NCI-H1436 (cell line): ENCODE measurements at places on chromosomes 1 and 21.

DNA sequence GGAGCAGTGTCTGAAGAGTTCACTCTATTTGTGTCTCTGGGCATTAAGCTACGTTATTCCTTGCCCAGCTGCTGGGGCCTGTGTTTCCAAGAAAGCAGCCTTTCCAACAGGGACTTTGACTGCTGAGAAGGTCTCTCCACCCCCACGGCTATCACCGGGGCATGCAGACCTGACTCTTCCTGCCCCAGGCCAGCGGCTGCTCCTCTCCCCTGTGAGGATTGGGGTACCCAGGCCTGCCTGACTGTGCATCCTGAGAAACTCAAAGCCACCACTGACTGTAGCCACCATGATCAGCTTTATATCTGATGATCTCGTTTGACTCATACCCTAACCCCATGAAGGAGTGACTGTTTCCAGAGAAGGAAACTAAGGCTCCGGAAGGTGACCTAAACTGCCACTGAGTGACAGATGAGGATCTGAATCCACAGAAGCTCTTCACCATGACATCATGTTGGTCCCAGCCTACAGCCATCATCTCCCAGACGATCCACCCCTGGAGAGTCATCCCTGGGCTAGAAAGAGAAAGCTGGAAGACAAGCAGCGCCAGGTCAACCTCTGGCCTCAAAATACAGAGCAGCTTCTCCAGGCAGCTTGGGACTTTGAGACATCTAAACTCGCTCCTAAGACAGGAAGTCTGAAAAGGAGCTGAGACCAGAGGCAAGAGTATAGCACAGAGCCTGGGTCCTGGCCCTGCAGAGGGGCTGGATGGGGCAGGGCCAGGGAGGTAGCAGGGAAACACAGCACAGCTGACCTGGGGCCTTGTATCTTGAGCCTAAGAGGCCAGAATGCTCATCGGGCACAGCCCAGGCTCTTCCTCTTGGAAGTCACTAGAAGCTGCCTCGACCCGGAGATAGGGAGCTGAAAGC lies 244.0 kb upstream of the VAMP3 start:
- DNase-seq: no peak

DNA sequence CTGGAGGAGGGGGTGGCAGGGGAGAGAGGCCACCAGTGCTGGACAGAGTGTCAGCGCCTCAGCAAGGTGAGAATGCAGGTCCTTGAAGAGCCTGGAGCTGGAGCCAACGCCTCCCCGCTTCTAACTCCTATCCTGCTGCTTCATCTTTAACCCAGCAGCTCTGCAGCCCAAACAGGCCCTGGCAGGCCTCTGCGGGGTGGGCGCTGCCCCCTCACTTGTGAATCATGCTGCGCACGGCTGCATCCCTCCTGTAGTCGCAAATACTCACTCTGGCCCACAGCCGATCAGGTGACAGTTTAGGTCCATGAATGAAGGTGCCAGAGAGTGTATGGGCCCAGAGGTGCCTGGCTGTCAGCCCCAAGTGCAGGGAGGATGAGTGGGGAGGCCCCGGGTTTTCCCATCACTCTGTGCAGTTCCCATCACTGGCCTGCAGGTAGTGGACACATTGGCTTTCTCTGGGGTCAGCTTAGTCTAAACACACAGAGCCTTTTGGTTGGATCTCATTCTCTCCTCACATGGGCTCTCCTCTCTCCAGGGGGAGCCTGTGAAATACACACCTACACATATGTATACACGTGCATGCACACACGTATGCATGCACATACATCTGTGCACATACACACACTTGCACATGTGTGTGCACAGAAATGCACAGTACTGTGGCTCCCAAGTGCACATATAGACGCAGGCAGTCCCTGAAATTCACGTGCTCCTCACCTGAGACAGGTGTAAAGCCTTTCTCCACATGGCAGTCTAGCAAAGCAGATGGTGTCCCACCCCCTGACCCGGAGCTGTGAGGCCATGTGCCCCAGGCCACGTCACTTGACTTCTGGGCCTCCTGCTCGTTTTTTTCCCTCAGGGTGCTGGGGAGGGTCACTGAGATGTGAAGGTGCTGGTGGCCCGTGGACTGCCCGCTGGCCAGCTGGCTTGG lies 52.0 kb downstream of the TRIM11 start:
- no peak for DNase-seq

DNA sequence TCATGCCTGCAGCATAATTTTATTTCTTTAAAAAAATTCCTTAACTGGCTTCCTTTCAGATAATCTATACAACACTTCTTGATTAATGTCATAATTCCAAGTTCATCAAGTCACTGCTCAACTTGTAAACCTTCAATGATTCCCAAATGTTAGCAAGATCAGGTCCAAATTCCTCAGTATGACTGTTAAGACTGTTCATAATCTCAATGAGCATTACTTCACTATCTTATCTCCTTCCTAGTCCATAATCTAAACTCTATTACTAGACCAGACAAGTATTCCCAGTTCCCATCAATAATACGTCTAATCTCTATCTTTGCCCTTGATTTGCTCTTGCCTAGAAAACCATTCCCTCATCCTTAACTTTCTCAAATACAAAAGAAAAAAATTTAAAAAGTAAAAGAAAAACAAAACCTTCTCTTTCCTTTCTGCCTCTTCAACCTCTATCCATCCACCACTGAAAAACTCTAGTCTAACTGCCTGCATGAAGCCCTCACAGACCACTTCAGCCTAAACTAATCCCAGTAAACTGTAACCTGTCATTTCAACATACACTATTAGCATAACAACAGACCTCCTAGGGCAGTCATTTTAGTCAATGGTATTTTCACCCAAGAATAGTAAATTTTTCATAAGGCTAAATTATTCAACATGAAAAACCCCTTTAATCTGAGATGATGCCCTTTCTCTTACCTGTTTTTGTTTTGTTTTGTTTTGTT lies 15.5 kb downstream of the LUZP1 start:
- no peak for DNase-seq

- DNase-seq: no peak
These were observed 691 bp downstream of the UTP11 start for GRCh38 chr1:38013227-38013622.

DNA sequence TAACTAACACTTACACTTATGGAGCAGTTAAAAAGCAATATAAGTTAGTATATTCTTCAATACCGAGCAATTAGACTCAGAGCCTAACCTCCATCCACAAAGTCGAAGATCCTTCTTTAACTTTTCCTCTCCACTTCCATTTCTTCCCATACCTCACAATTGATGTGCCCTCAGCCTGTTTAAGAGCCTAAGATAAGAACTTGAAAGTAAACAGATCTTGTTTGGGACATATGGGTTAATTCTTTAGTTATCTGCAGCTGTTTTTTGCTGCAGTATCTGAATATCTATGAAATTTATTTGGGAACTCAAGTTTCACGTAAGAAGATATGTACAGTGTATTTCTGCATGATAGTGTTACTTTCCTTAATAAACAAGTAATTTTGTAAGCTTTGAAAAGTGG lies 51.5 kb downstream of the MIGA1 start:
- no peak for DNase-seq
